ENCODE measurements at places on chromosomes 6 and 20.

- DNase-seq: no peak
Measured at GRCh38 chr20:59124296-59125029, 39.2 kb upstream of the ZNF831 start.

GRCh38 chr6:1947922-1948321 lies 297.5 kb downstream of the GMDS start:
- DNase-seq: no peak

GRCh38 chr20:4832469-4832868 lies 110.8 kb downstream of the PRND start:
- no peak for DNase-seq

- no peak for DNase-seq
Measured at GRCh38 chr20:2851086-2851485, 10.5 kb downstream of the VPS16 start.

DNA sequence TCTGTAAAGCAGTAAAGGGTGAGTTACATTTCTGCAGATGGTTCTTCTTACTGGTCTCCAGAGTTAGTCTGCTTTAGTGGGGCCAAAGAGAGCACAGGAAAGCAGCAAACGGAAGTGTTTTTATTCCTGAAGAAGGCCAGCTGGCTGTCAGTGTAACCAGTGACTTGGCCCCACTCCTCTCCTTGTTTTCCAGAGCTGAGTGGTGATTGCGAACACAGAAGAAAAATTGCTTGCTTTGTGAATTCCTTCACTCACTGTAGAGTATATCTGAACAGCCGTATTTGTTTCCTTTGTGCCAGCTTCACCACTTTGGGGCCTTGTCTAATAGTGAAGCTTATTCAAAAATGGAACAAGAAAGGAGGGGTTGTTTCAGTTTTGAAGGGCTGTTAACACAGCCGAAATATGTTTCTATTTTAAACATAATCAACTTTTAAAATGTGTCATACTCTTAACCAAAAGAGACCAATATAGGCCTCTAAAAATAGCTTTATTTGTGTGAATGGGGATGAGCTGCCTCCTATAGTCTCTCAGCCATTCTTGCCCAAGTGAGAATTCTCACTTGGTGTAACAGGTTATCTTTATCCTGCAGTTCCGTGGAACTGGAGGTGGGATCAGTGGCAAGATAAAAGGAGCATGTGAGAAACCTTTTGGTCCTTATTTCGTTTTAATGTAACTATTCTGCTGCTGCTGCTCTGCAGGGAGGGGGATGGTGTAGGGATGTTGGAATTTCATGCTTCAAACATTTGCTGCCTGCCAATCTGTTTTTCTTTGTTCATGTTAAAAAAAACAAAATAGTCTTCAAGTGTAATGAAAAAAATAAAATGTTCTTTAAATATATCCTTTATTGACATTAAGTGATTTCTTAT lies 37.8 kb downstream of the ZC2HC1B start:
- DNase-seq: no peak

DNA sequence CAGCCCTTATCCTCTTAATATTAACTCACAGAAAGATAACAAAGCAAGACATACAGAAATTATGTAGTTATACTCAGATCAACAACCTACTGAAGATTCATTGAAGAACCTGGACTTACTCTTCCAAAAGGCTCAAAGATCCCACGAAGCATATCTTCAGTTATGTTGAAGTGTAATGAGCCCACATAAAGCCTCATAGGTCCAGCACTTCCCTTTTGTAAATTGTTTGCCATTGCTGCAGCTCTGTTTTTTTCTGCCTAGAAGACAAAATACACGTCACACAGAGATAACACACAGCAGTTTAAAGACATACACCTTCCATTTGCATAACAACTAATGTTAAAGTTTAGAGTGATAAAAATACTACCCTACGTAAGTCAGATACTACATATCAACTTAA lies 20.4 kb downstream of the RBM39 start:
- DNase-seq: no peak

DNA sequence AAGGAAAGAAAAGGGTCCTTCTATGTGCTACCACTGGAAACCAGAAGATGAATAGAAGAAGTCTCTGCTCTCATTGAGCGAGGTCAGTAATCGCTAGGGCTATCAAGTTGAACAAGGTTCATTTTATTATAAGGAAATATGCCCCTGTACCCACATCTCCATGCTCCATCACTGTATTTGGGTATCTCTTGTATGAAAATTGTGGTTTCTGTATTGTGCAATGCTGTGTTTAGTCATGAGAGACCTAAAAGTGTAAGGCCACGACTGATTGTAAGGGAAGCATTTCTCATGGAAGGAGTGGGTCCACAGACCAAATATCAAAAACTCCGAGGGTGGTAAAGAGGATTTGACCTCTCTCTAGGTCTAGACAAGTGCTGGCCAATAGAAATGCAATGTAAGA lies 3.6 kb upstream of the HS3ST5 start:
- DNase-seq: no peak

Data from CD4-positive, alpha-beta T cell treated with Interleukin-17A for 4 hours (primary cell).